ENCODE measurements at places on chromosomes 4 and X. TPM values are rescaled to one million over a fixed set of nuclear protein-coding genes. Genes with fewer than 3 reads are reported as not detected.

GRCh38 chrX:3076416-3076991 lies 35.2 kb downstream of the ARSF start:
- peaks cover 2% of the 10 kb centered on the region for H3K27me3 ChIP-seq
- no peaks in the 10 kb centered on the region for H3K4me1 ChIP-seq
- no peaks in the 10 kb centered on the region for H3K36me3 ChIP-seq
- no peak for DNase-seq
- H3K4me3 ChIP-seq: no peak overlapping the region

- H3K36me3 ChIP-seq: no peaks in the 10 kb centered on the region
- no peak overlapping the region for H3K27ac ChIP-seq
- H3K4me3 ChIP-seq: no peak overlapping the region
- no peaks in the 10 kb centered on the region for H3K4me1 ChIP-seq
These were observed 182.0 kb upstream of the PAQR3 start for GRCh38 chr4:79121223-79121622.

DNA sequence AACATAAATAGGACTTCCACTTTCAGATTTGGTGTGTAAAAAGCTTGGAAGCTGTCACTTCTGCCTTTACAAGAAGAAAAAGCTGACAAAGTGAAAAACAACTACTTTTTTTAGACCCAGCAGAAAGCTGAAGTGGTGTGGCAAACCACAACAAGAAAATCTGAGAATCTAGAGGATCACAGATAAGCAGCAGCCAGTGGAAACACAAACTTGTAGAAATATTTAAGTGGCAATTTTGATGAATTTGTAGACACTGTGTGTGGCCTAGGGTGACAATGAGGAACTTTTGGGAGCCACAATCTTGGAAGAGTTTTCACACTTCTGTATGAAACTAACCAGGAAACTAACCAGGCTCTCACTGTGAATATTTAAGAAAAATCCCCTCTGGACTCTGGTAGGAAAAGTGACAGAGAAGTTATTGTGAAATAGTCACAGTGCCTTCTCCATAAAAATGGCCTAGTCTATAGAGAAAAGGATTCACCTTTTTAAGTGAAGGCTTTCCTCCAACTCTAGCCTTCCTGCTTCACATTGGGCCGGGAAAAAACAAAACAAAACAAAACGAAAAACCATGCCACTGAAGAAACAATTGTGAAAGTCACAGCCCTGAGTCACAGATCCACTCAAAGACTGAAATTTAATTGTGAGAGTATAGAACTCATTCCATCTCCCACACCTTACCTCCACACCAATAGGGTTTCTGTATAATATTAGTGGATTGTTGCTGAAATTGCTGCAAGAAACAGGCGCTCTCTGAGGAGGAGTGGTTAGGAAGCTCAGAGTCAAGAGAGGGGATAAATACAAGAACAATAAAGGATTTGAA lies 26.7 kb upstream of the GUCY1A1 start:
- H3K27me3 ChIP-seq: no peaks in the 10 kb centered on the region
- peak overlapping the region; percentile 72 for H3K27ac ChIP-seq
- H3K4me1 ChIP-seq: peaks cover 8% of the 10 kb centered on the region
- H3K4me3 ChIP-seq: no peak overlapping the region

GRCh38 chr4:99593781-99594641 lies 19.4 kb downstream of the MTTP start:
- no peak overlapping the region for H3K27ac ChIP-seq
- no peak for DNase-seq
- no peaks in the 10 kb centered on the region for H3K27me3 ChIP-seq
- H3K36me3 ChIP-seq: no peaks in the 10 kb centered on the region

DNA sequence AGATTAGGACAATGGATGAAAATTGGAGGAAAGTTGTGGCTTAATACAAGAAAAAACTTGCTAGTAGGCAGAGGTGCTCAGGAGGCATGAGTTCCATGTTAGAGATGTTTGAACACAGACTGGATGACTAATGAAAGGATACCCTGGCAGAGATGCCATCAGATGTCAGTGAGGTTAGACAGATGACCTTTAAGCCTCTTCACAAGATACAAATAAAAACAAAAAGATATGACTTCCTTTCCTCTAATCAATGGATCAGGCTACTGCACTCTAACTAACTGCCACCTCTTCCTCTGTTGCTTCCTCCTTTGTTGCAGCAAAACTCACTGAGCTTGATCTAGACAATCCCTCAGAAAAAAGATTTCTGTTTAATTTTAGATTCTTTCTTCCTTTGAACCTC lies 14.7 kb downstream of the STAP1 start:
- peaks cover 5% of the 10 kb centered on the region for H3K4me1 ChIP-seq
- no peak overlapping the region for H3K4me3 ChIP-seq
- no peak for DNase-seq
- H3K27ac ChIP-seq: no peak overlapping the region
- no peaks in the 10 kb centered on the region for H3K36me3 ChIP-seq

GRCh38 chr4:84994280-84994679 lies 27.8 kb upstream of the WDFY3 start:
- H3K27ac ChIP-seq: no peak overlapping the region
- H3K4me1 ChIP-seq: no peaks in the 10 kb centered on the region
- no peak overlapping the region for H3K4me3 ChIP-seq
- no peaks in the 10 kb centered on the region for H3K36me3 ChIP-seq
- no peaks in the 10 kb centered on the region for H3K27me3 ChIP-seq
- DNase-seq: no peak

GRCh38 chrX:39900777-39901170 lies 197.0 kb downstream of the BCOR start:
- DNase-seq: no peak
- no peak overlapping the region for H3K4me3 ChIP-seq
- H3K27me3 ChIP-seq: peaks cover 3% of the 10 kb centered on the region
- no peak overlapping the region for H3K27ac ChIP-seq

GRCh38 chr4:156248917-156249316 lies 295.3 kb upstream of the CTSO start:
- H3K4me3 ChIP-seq: no peak overlapping the region
- DNase-seq: no peak
- H3K27me3 ChIP-seq: no peaks in the 10 kb centered on the region
- H3K36me3 ChIP-seq: no peaks in the 10 kb centered on the region
- no peaks in the 10 kb centered on the region for H3K4me1 ChIP-seq
- no peak overlapping the region for H3K27ac ChIP-seq

- H3K27ac ChIP-seq: no peak overlapping the region
- H3K4me3 ChIP-seq: no peak overlapping the region
- H3K27me3 ChIP-seq: no peaks in the 10 kb centered on the region
- no peaks in the 10 kb centered on the region for H3K4me1 ChIP-seq
These were observed 136.3 kb upstream of the SMAD1 start for GRCh38 chr4:145345401-145345800.

DNA sequence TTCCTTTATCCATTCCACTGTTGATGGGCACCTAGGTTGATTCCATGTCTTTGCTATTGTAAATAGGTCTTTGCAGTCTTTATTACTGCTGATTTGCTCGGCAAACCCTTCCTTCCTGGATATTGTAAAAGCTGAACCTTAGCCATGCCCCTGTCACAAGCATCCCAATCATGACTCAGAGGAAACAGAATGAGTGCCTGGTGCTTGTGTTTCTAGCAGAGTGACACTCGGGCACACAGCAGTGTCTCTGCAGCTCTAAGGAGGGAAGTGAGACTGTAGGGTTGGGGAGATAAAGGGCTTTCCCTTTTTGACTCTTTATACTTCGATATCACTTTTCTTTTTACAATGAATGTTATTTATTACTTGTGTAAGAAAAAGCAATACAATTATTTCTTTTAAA lies 83.3 kb downstream of the AKAP4 start:
- no peak overlapping the region for H3K4me3 ChIP-seq
- H3K27ac ChIP-seq: no peak overlapping the region
- DNase-seq: no peak
- H3K4me1 ChIP-seq: no peaks in the 10 kb centered on the region
- H3K36me3 ChIP-seq: no peaks in the 10 kb centered on the region
- H3K27me3 ChIP-seq: no peaks in the 10 kb centered on the region

GRCh38 chr4:150050566-150050965 lies 27.7 kb upstream of the DCLK2 start:
- DNase-seq: no peak
- H3K4me1 ChIP-seq: no peaks in the 10 kb centered on the region
- H3K27me3 ChIP-seq: no peaks in the 10 kb centered on the region
- no peak overlapping the region for H3K4me3 ChIP-seq
- H3K27ac ChIP-seq: no peak overlapping the region
- H3K36me3 ChIP-seq: no peaks in the 10 kb centered on the region

DNA sequence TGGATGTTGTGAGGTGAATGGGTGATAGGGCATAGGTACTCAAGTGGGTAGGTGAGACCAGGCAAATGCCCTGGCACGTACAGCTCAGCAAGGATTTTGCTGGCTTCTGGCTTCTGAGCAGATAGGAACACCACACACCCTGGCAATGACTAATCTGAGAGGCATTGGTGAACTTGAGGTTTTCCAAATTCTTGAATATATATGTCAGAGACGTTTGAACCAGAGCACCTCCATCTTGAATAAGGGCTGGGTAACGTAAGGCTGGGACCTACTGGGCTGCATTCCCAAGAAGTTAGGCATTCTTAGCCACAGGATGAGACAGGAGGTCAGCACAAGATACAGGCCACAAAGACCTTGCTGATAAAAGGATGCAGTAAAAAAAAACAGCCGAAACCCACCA lies 204.5 kb downstream of the NLGN4X start:
- no peaks in the 10 kb centered on the region for H3K36me3 ChIP-seq
- no peak for DNase-seq
- no peaks in the 10 kb centered on the region for H3K27me3 ChIP-seq
- H3K4me3 ChIP-seq: no peak overlapping the region

- H3K27ac ChIP-seq: no peak overlapping the region
- H3K36me3 ChIP-seq: no peaks in the 10 kb centered on the region
- H3K4me1 ChIP-seq: no peaks in the 10 kb centered on the region
- no peak overlapping the region for H3K4me3 ChIP-seq
- H3K27me3 ChIP-seq: no peaks in the 10 kb centered on the region
- DNase-seq: no peak
These were observed 180.7 kb downstream of the ADGRL3 start for GRCh38 chr4:61380865-61381264.

- DNase-seq: no peak
- no peaks in the 10 kb centered on the region for H3K36me3 ChIP-seq
- H3K27me3 ChIP-seq: no peaks in the 10 kb centered on the region
- H3K4me1 ChIP-seq: no peaks in the 10 kb centered on the region
- H3K27ac ChIP-seq: no peak overlapping the region
- H3K4me3 ChIP-seq: no peak overlapping the region
These were observed 177.6 kb downstream of the NWD2 start for GRCh38 chr4:37422102-37422501.

- no peaks in the 10 kb centered on the region for H3K36me3 ChIP-seq
- H3K27ac ChIP-seq: no peak overlapping the region
- no peak for DNase-seq
- no peaks in the 10 kb centered on the region for H3K4me1 ChIP-seq
- no peaks in the 10 kb centered on the region for H3K27me3 ChIP-seq
- H3K4me3 ChIP-seq: no peak overlapping the region
These were observed 86.0 kb downstream of the WWC2 start for GRCh38 chr4:183185018-183185417.

- no peaks in the 10 kb centered on the region for H3K36me3 ChIP-seq
- DNase-seq: no peak
- no peak overlapping the region for H3K27ac ChIP-seq
- H3K27me3 ChIP-seq: no peaks in the 10 kb centered on the region
These were observed 1710.3 kb upstream of the PCDH7 start for GRCh38 chr4:29009908-29010307.

- H3K27ac ChIP-seq: no peak overlapping the region
- no peaks in the 10 kb centered on the region for H3K27me3 ChIP-seq
- no peaks in the 10 kb centered on the region for H3K36me3 ChIP-seq
- H3K4me3 ChIP-seq: no peak overlapping the region
These were observed 15.6 kb downstream of the SRPX start for GRCh38 chrX:38205039-38205438.

DNA sequence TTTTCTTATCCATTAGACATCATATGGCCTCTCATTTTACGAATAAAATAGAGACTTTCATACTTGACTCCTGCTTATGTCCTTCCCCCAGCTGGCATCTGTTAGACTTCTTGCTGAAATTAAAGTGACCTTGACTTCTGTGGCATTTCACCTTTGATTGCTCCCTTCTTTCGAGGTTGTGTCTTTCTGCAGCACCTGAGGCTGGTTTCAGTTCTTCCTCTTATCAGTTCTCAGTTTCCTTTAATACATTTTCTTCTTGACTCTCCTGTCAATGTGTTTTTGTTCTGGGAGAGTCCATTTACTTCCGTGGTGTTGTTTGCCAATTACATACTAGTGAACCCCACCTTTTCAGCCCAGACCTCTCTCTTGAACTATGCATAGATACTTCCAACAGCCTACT lies 81.6 kb downstream of the RBPJ start:
- H3K36me3 ChIP-seq: peaks cover 6% of the 10 kb centered on the region
- no peaks in the 10 kb centered on the region for H3K27me3 ChIP-seq
- H3K4me1 ChIP-seq: no peaks in the 10 kb centered on the region

GRCh38 chr4:54783402-54784110 lies 125.8 kb downstream of the KIT start:
- no peak overlapping the region for H3K4me3 ChIP-seq
- H3K36me3 ChIP-seq: no peaks in the 10 kb centered on the region
- no peak overlapping the region for H3K27ac ChIP-seq
- no peaks in the 10 kb centered on the region for H3K27me3 ChIP-seq
- H3K4me1 ChIP-seq: peaks cover 3% of the 10 kb centered on the region

GRCh38 chr4:83731609-83732008 lies 195.7 kb downstream of the GPAT3 start:
- no peak for DNase-seq
- H3K27ac ChIP-seq: no peak overlapping the region
- no peaks in the 10 kb centered on the region for H3K27me3 ChIP-seq
- no peak overlapping the region for H3K4me3 ChIP-seq

GRCh38 chr4:159451006-159451405 lies 348.1 kb downstream of the RAPGEF2 start:
- H3K27me3 ChIP-seq: no peaks in the 10 kb centered on the region
- H3K4me3 ChIP-seq: no peak overlapping the region
- no peaks in the 10 kb centered on the region for H3K4me1 ChIP-seq
- H3K36me3 ChIP-seq: no peaks in the 10 kb centered on the region

- DNase-seq: no peak
- H3K27ac ChIP-seq: no peak overlapping the region
- H3K4me3 ChIP-seq: no peak overlapping the region
- H3K36me3 ChIP-seq: no peaks in the 10 kb centered on the region
These were observed 83.7 kb downstream of the NAT8L start for GRCh38 chr4:2142630-2143427.

GRCh38 chrX:120794525-120794975 lies 81.1 kb downstream of the CT47B1 start:
- no peaks in the 10 kb centered on the region for H3K27me3 ChIP-seq
- no peak for DNase-seq
- H3K27ac ChIP-seq: no peak overlapping the region
- no peaks in the 10 kb centered on the region for H3K4me1 ChIP-seq
- no peak overlapping the region for H3K4me3 ChIP-seq

- H3K27me3 ChIP-seq: no peaks in the 10 kb centered on the region
- no peak overlapping the region for H3K4me3 ChIP-seq
- no peak overlapping the region for H3K27ac ChIP-seq
- H3K4me1 ChIP-seq: no peaks in the 10 kb centered on the region
These were observed 86.3 kb upstream of the CITED1 start for GRCh38 chrX:72392042-72392441.

- H3K36me3 ChIP-seq: peaks cover 92% of the 10 kb centered on the region
- peak overlapping the region; percentile 83 for H3K27ac ChIP-seq
- H3K4me3 ChIP-seq: no peak overlapping the region
- no peak for DNase-seq
These were observed 36.8 kb downstream of the NSD2 start for GRCh38 chr4:1907848-1908525.

SUV39H1 gene
- 7.6 TPM for total RNA-seq

XKRX gene
- total RNA-seq: 0.66 TPM

PGAM4 gene
- 0.14 TPM for total RNA-seq

CT83 gene
- total RNA-seq: not detected

NEXMIF gene
- total RNA-seq: 0.05 TPM

CT45A10 gene
- total RNA-seq: not detected
